ENCODE measurements at places on chromosomes 5 and 9.

DNA sequence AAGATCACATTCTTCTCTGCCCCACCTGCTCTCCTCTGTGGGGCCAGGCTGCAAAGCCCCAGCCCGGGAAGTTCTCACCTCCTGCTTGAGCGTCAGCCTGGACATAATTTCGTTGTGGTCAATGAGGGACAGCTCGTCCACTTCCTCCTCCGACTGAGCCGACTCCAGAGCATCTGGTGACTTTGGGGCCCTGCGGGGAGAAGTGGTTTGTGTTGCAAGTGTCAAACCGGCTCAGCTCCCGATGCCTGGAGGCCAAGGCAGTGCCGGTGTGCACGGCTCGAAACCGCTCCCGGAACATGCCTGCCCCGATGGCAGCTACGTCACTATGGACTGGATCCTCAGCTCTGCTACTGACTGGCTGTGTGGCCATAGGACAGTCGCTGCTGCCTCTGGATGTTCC is 52.8 kb downstream of the PRRT1B start:
- no peak for DNase-seq

GRCh38 chr9:106890608-106891007 is 27.6 kb downstream of the ZNF462 start:
- no peak for DNase-seq

DNA sequence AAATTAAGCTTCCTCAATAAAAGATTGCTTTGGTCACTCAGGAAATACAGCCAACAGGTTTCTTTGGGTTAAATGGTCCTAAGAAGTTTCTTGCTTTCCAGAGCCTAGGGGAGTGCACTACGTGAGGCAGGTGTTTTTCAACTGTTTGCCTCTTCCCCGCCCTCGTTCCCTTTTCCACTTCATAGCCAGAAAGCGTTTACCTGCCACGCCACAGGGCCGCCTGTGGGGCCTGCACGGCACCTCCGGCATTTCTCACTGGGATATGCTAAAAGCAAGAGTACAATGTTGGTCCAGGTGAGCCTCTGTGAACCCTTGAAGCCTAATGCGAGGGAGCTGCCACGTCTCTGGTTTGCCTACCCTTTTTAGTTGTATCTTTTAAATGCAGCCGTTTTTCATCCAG is 167.6 kb upstream of the OTULINL start:
- peak; percentile 12 for DNase-seq

- DNase-seq: peak; percentile 49
Observed at GRCh38 chr9:136538599-136539426, 7.0 kb downstream of the NOTCH1 start.

DNA sequence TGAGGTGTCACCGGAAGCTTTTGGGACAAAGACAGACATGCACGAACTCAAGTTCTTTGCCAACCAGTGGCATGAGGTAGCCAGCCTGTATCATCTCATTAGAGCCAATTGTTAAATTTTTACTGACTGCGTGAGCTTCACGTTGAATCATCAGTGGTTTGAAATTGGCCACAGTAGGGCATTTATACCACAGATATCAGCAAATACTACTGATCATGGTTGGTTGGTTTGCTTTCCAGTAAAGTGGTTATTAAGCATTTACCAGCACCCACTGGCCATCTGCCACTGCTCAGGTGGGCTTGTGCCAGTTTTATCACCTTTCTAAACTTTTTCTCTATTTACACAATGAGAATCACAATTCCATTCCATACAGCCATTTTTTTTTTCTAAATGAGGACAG is 28.4 kb upstream of the SHC3 start:
- no peak for DNase-seq

DNA sequence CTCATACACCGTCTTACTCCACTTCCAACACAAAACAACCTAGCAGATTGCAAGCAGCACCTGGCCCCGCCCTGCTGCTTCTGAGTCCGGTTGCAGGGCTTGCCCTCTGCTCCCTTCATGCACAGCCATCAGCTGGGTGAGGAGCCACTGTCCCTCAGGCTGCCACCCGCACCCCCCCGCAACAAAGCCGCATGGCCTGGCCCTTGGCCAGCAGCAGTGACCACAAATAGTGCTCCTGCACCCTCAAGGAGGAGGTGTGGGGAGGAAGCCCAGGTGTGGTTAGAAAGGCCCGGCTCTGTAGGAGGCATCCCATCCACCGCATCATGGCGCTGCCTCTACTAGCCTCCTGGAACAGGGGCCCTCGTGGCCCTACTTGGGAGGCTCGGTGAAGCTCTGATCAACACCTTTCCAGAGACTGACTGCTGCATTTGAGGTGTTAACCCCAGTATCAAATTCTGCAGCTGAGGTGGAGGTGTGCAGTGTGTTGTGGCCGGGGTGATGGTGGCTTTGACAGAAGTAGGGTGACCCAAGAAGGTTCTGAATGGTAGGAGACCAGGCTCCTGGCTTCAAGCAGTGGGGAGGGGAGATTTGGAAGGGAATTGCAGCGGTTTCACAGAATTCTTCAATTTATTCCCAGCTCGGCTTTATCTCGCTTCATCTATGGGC is 52.7 kb downstream of the WNK2 start:
- DNase-seq: no peak

DNA sequence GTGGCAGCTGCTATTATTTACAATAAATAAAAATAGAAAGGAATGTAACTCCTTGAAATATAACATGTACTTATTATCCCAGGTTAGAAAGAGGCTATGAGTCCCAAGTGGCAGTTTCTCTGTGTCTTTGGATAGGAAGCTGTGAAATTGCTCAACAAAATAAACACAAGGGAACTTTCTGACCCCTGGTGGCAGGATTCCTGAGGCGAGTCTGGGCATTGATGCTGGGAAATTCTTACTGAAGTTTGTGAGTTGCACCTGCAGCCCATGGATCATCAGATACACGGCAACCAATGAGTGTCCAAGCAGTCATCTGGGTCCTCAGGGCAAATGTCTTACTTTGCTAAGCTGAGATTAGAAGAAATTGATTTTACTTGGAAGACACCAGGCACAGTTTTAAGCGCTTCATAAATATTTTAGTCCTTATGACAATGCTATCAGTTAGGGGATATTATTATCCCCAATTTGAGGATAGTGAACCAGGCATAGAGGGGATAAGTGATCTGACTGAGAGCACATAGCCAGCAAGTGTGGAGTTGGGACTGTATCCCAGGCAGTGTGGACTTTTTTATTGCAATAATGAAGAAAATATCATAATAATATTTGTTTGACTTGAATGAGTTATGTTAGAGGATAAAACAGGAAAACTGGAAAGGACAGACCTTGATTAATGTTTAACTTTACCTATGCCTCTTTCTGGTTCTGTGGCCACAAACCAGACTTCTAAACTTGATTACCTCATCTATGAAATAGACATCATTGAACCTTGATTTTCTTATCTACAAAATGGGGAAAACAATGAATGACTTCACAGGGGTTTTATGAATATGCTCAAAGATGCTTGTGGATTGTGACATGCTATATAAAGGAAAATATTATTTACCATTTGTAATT is 265.5 kb upstream of the ADAMTSL1 start:
- DNase-seq: no peak

DNA sequence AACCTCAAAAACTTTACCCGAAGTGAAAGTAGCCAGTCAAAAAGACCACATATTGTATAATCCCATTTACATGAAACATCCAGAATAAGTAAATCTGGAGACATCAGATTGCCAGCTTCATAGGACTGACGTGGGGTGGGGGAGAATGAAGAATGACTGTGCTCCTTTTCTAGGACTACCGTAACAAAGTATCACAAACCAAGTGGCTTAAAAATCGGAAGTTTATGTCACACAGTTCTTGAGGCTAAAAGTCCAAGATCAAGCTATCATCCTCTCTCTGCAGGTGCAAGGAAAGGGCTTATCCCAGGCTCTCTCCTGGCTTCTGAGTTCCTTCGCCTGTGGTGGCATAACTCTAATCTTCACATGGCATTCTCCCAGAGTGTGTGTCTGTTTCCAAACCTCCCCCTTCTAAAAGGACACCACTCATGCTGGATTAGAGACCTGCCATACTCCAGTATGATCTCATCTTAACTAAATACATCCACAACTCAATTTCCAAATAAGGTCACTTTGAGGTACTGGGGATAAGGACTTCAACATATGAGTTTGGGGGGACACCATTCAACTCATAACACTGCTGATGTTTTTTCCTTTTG is 25.5 kb downstream of the ADAM19 start:
- DNase-seq: no peak

DNA sequence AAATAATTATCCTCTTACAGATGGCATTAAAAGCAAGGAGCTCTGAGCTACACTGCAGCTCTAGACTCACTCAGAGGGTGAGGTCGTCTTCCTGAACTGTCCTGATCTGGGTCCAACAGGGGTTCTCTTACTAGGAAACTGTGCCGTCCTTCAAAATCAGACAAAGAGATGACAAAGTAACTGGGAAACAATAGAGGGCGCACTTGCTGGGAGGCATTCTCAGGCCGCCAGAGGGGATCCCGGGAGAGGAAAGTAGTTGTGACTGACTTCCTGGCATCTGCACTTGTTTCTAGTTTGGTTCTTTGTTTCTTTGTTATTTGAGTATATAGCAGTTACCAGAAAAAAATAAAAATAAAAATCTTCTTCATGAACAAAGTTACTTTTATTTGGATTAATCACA is 142.9 kb upstream of the MSX2 start:
- no peak for DNase-seq

- no peak for DNase-seq
Observed at GRCh38 chr9:136089697-136090045, 5.4 kb downstream of the NACC2 start.

- DNase-seq: no peak
Observed at GRCh38 chr9:87671478-87671877, 54.4 kb upstream of the CTSL start.

DNA sequence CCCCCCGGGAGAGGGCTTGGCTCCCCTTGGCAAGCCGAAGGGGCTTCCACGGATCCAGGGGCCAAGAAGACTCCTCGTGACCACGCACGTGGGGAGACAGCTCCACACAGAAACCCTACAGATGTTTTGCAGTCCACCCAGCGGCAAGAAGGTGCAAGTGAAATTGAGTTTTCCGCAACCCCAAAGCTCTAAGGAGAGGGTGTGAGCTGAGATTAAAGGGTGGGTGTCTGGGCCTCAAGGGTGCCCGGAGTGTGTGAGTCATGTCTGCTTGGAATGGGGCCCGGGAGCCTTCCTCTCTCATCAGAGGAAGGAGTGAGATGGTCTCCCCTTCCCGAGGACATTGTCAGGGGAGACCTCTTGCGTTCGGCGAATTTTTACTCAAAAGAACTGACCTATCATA is 79.1 kb downstream of the OLFM1 start:
- DNase-seq: no peak

- no peak for DNase-seq
Observed at GRCh38 chr5:155529362-155529761, 515.8 kb downstream of the KIF4B start.

- no peak for DNase-seq
Observed at GRCh38 chr5:14071433-14071832, 71.7 kb upstream of the TRIO start.

Data from activated effector memory CD4-positive, alpha-beta T cell treated with Interleukin-2 at 50 U/mL for 16 hours (primary cell).